ENCODE measurements at places on chromosomes 3 and 15.

GRCh38 chr3:55718521-55718921 is 231.4 kb upstream of the WNT5A start:
- DNase-seq: no peak

- DNase-seq: no peak
Measured at GRCh38 chr15:50116477-50116876, 2.6 kb downstream of the ATP8B4 start.

DNA sequence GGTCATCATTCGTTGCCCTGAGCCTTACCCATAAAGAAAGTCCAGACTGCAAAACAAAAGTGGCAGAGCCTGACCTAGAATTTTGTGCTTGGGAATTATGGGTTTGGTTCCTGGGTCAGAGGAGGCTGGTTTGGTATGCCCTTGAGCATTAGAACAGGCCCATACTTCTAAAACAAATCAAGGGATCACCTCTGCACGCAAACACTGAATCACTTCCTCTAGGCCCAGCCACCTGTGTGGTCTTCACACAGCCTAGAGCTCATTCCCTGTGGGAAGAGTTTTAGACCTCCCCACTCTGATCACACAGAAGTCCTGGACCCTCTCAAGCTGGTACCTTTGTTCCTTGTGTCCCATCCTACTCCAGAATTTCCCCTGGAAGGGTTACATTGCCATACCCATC is 59.4 kb downstream of the B3GNT5 start:
- no peak for DNase-seq

DNA sequence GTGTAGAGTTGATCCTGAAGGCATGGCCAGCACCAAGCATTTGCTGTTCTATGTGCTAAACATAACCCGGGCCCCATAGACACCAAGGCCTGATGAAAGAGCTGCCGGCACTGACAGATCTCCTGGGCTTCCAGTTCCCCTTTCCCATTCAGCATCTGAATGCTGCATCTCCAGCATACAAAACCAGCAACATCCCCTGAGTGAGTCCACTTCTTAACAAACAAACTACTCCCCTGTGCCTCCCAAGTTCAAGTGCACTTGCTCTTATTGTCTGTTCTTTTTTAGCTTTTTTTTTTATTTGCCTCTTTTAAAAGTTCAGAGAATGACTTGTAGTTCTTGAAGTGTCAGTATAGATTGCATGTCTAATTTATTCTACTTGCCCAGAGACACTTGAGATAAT is 156.0 kb downstream of the EDEM1 start:
- no peak for DNase-seq

GRCh38 chr15:79282371-79283251 is at the start of gene ANKRD34C:
Gene ANKRD34C, plus strand, starts transcription at chr15:79282722. Its CDS starts 10,563 bp downstream, at chr15:79293285.
- no peak for DNase-seq

DNA sequence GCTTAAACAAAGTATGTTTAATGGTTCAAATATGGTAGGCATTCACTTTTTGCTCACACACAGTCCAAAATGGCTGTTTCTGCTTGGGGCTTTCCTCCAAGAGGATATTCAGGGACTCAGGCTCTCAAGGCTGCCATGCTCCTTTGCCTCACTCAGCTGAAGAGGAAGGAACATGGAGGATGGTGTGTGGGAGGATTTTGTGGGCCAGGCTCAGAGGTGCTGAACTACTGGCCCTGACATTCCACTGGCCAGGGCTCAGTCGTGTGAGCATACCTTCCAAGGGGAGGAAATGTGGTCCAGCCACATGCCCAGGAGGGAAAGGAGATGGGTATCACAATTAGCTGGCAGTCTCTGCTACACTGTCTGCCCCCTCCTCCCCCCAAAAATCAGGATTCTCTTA is 8.7 kb downstream of the PXYLP1 start:
- DNase-seq: no peak

- no peak for DNase-seq
Measured at GRCh38 chr15:71248386-71248785, 133.1 kb downstream of the THSD4 start.

GRCh38 chr15:49645941-49646340 is 25.1 kb downstream of the DTWD1 start:
- no peak for DNase-seq

- no peak for DNase-seq
Measured at GRCh38 chr3:81003008-81003645, 758.3 kb downstream of the GBE1 start.

GRCh38 chr3:55641964-55642363 is 154.9 kb upstream of the WNT5A start:
- DNase-seq: no peak

DNA sequence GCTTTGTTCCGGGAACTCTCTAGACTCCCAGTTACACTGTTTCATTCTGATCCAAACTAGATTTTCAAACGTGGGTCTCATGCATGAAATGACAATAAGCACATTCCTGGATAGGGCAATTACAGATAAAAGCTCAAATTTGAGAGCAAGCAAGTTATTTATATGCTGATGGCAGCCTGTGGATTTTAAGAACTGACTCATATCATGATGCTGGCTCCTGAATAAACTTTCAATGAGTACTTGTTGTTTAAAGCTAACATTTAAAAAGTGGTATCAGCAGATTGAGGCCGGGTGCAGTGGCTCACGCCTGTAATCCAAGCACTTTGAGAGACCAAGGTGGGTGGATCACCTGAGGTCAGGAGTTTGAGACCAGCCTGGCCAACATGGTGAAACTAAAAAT is 66.6 kb downstream of the LEO1 start:
- no peak for DNase-seq

DNA sequence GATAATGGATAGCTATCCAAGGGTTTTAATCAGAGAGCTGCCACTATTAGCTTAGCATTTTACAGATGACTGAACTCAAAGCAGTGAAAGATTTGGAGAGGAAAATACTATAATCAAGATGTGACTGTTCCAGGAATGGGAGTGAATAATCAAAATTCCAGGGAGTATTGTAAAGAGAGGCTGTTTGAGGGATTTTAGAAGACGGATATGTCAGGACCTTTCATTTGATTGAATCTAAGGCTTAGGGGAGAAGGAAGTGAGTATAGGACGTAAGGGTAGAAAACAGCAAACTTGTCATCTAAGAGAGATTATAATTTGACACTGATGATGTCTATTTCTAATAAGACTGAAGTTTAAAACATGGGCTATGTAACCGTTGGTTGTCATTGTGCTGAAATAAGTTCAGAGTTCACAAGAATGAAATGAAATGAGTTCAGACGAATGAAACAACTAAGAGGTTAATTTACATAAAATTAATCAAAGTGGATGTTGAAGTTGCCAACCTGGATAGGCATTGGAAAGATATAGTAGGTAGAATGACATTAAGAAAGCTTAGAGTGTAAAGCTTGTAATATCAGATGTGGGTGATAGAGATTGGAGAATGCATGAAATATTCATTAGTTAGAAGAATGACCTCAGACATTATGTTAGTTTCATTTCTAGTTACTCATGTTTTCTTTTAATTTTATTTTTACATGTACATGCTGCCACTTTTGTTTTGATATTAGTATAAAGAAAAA is 842.8 kb downstream of the SI start:
- DNase-seq: no peak

- DNase-seq: no peak
Measured at GRCh38 chr3:194395212-194395611, 3.9 kb downstream of the GP5 start.

DNA sequence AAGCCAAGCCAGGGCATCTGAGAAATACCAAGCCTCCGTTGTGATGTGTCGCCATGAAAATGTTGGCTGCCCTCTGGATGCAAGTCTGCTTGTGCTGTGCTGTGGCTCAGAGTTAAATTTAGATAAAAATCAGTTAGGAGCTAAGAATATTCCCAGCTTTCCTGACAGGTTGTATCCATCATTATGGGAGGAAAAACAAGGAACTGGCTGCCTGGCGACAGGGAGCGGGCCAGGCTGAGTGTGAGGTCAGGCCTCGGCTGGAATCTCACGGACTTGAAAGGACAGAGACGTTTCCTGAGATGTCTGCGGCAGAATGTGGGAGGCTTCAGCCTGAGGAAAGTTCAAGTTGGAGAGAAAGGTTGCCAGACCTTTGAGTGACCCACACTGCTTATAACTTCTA is 213.8 kb downstream of the THSD4 start:
- no peak for DNase-seq

DNA sequence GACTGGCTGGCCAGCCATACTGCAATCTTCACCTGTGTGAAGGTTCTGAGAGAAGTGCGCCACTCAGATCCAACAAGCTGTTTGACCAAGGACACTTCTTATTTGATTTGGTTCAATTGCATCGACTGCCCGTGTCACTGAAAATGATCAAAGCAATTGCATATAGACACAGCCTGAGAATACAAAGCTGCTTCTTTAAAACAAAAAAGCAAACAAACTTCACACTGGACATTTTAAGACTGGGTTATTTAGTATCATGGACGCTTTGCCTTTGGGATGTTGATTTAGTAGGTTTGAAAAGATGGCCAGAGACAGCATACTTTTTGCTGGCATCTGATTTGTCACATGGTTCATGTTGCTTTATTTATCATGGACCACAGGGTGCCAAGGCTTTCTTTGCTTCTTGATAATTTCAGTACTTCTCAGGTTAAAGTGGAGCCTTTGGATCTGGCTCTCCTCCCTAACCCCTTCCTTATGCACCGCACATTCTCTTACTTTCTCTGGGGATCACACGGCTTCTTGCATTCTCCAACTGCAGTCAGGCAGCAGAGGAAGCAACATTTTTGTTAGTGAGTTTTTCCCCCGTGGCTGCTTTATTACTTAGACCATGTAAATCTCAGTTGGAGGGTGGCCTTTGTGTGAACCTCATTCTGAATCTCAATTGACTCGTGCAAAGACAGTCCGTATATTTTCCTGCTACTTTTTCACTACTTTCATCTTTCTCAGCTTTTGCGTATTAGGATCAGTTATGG is 151.0 kb downstream of the CD47 start:
- no peak for DNase-seq

- no peak for DNase-seq
Measured at GRCh38 chr15:92184679-92185230, 208.9 kb upstream of the ST8SIA2 start.

GRCh38 chr3:127135241-127136023 is 57.5 kb upstream of the PRR23E start:
- no peak for DNase-seq

- no peak for DNase-seq
Measured at GRCh38 chr3:12752102-12752501, 7.0 kb downstream of the TMEM40 start.

- no peak for DNase-seq
Measured at GRCh38 chr3:163812006-163812405, 1266.3 kb downstream of the SI start.

DNA sequence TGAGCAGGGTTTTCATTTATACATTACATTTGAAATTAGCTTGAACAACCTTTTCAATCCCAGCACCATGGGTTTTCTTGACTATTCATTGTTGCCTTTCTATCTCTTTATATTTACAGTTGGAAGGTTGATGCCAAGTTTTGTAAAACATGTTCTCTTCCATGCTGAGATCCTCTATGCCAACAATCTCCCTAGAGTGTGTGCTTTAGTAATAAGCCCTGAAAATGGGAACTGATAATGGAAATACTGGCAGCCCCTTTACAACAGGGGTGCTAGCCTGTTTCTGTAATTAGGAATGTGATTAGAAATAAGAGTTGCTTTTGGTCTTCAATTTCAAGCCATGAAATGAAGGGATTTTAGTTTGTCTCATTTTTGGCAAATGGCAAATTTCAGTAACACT is 239.9 kb upstream of the NAALADL2 start:
- DNase-seq: no peak

DNA sequence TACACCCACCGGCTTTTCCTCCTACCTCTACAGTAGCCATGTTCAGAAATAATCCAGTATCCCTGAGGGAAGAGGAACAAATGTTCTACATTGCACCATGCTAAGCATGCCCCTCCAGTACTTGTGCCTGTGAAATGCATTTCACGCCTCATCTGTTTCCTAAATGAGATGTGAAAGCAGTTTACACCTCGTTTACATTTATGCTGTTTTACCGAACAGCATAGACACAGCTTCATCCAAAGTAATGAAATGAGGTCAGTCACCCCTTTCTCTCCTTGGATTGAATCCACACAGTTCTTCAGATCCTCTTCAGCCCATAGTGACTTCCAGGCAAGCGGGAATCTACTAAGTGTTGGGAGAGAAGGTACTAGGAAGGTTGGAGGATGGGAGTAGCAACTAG is 514.3 kb downstream of the PDCD6IP start:
- no peak for DNase-seq

DNA sequence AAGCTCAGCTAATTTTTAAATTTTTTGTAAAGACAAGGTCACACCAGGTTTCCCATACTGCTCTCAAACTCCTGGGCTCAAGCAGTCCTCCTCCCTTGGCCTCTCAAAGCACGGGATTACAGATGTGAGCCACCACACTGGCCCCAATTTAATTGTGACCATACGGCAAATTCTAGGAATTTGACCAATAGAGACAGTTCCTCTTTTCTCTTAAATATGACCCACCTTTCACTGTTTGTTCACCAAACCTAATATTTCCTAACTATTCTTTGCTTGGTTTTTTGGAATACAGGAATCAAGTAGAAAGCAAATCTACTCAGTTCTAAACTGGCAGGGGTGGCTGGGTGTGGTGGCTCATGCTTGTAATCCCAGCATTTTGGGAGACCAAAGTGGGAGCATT is 264.0 kb downstream of the SHQ1 start:
- DNase-seq: no peak

DNA sequence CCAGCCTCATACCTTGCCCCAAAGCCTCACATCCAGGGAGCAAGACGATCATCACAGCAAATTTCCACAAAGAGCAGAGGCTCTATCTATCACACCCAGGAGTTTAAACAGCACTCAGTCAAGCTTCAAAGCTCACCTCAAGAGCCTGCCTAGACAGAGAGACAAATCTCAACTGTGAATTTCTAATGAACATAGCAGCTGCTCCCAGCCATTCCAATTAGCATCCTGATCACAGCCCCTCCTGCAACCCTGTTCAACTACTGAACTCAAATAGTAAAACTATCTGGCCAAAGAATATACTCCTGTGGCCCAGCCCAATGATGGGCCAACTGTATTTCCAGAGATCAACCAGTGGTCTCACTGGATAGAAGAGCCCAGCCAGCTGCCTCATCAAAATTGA is 269.8 kb downstream of the CTNNB1 start:
- DNase-seq: no peak

DNA sequence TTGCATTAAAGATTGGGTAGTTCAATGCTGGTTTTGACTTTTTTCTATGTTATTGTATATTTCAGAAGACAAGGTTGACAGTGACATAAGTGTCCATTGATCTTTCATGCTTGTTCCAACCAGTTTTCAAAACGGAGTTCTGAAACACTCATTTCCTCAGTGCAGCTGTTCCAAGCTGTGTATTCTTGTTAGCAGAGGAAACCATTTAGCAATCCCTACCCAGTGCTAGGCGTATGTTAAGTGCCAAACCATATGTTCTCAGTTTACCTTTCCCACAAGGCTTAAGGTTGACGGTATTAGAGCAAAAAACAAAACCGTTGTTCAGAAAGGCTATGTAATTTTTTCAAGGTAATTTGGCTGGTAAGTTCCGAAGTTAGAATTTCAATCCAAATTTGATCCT is 9.1 kb downstream of the ATOSA start:
- DNase-seq: no peak

- no peak for DNase-seq
Measured at GRCh38 chr3:113214917-113215595, 3.7 kb downstream of the BOC start.
